ENCODE measurements at places on chromosomes 12 and 14.

DNA sequence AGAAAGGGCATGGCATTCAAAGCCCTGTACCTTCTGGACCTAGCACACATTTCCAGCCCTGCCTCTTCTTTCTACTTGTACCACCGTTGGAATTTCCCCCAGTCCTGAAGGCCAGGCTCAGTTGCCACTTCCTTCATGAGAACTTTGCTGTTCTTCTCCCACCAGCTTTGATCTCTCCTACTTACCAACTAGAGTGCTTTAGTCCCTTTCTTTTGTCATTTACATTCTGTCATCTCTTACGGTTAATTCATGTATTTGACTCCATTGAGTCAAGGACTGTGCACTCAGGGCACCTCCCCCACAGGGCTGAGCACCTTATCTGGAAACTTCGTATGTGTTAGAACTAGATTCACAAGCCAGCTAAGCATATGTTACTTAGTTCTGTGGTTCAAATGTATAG lies 26.3 kb downstream of the BICDL1 start:
- no peak for DNase-seq

GRCh38 chr12:62668782-62669181 lies 202.2 kb downstream of the MON2 start:
- DNase-seq, result no peak

DNA sequence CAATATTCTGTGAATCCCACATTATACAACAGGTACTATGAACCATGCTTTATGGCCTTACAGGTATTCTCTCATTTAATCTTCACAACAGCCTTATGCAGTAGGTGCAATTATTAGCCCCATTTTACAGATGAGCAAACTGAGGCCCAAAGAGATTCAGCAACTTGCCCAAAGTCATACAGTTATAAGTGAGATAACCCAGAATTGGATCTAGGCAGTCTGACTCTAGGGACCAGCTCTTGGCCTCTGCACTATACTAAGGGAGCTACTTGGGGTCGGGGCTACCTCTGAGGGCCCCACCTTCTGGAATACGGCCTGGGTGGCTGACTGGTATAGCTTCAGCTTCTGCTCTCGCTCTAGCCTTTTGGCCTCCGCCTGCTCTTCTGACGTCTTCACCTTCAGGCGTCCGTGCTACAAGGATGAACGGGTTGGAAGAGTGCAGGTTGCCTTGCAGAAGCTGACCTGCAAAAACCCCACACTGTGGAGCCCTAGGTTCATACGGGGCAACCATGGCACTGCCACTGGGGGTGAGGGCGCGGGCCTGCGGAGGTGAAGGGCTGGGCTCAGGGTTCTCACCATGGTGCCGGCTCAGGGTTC lies 762 bp downstream of the RABGGTA start:
- DNase-seq, result no peak

DNA sequence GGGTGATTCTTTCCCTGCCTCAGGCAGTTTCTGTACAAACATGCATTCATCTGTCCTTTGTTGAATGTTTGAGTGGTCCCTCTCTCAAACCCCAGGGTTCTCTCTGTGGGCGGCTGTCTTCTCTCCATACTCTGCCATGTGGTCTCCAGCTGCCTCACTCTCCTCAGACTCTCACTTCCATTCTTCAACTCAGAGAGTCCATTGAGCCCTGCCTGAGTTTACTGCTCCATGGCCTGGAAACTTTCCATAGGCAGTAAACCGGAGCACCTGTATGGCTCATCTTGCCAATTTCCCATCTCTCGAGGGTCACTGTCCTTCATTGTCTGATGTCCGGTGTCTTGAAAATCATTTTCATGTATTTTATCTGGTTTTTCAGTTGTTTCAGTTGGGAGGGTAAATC lies 11.3 kb downstream of the C14orf132 start:
- no peak for DNase-seq

GRCh38 chr14:74978416-74978947 lies 23.1 kb upstream of the PGF start:
- no peak for DNase-seq

DNA sequence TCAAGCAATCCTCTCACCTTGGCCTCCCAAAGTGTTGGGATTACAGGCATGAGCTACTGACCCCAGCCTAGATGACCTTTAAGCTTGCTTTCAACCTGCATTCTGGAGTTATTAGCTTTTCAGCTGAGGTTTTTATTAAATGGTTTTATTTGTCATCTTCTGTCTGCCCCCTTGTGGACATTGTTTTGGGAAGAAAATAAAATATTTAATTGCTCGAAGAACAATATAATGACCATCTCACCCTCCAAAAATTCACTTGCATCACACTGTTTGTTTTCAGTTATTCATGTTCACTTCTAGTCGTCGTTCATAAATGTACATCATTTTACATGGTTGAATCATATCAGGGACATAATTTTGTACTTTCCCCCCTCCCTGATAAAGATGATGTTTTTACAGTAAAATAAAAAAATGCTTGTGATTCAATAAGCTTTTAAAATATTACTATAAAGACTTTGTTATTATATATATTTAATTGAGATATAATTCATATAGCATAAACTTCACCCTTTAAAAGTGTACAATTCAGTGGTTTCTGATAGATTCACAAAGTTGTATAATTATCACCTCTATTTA lies 10.1 kb upstream of the SPATS2 start:
- no peak for DNase-seq

DNA sequence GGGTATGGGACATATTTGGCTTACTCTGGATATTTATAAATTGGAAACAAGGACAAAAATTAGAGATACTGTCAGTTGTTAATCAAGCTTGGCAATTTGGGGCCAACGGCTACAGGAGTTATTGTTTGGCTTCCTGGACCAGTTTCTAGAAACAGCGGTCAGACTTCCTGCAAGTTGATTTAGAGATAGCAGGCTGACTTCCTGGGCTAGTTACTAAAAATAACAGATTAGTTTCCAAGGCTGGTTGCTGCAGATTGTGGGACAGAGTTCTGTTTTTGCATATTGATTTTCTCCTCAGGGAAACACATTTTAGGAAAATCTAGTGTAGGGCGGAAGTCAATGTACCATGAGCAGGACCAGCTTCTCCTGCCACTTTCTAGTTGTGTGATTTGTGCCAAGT lies 144.0 kb upstream of the TMPO start:
- no peak for DNase-seq

GRCh38 chr14:101992708-101993107 lies 28.3 kb downstream of the DYNC1H1 start:
- DNase-seq, result no peak

- DNase-seq, result no peak
Observed at GRCh38 chr14:33505963-33506329, 444.9 kb downstream of the EGLN3 start.

DNA sequence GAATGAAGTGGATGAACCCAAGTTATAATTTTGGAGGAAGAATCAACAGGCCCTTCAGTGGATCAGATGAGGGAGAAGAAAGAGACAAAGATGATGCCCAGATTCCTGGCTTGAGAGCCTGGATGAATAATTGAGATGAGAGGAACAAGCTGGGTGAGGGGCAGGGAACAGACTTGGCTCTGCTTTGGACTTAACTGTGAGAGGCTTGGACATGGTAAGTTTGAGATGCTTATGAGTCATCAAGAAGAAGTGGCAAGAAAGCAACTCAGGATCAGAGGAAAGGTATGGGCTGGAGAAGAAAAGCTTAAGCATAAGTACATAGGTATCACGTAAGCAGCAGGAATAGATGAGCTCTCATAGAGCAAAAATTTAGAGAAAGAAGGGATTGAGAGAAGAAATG lies 55.3 kb downstream of the FIGNL2 start:
- no peak for DNase-seq

DNA sequence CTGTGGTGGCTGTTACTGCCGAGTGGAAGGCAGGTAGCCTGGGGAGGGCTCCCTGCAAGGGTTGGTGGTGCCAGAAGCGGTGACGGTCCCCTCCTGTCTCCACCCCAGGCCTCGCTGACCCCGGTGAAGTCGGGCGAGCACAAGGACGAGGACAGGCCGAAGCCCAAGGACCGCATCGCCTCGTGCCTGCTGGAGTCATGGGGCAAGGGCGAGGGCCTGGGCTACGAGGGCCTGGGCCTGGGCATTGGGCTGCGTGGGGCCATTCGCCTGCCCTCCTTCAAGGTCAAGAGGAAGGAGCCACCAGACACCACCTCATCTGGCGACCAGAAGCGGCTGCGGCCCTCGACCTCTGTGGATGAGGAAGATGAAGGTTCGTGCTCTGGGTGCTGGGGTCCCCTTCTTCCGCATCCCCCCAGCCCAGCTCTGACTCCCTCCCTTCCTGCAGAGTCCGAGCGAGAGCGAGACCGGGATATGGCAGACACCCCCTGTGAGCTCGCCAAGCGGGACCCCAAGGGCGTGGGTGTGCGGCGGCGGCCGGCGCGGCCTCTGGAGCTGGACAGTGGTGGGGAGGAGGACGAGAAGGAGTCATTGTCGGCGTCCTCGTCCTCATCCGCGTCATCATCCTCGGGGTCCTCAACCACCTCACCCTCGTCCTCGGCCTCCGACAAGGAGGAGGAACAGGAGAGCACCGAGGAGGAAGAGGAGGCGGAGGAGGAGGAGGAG lies 13.3 kb downstream of the SETD1B start:
- no peak for DNase-seq

DNA sequence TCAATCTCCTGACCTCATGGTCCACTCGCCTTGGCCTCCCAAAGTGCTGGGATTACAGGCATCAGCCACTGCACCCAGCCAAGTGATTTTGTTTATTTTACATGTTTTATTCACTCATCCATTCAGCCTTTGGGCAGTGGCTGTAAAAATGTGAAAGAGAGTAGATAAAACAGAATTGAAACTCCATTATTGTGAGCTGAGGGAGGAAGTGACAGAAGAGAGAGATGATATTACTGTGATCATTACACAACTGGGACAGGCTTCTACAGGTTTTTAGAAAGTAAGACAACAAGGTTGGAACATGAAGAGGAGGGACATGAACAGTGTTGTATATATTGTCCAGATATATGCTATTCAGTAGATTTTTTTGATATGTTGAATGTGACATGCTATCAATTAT lies 25.0 kb downstream of the CREBL2 start:
- no peak for DNase-seq

DNA sequence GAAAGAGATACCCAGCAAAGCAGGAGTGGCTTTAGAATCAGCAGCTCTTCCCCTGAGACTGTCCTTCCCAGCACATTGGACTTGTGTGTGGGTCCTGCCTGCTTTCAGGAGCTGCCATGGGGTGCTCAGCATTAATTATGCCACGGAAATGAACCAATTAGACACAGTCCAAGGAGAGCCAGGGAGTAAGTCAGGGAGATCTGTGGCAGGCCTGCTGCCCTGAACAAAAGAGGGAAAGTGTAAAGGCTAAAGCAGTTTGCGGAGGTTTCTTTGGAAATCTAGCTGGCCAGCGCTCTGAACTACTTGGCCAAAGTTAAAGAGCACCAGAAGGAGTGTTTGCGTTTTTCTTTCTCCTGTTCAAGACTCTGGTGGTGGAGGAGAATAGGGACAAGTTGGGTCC lies 65.7 kb upstream of the SRSF5 start:
- no peak for DNase-seq

DNA sequence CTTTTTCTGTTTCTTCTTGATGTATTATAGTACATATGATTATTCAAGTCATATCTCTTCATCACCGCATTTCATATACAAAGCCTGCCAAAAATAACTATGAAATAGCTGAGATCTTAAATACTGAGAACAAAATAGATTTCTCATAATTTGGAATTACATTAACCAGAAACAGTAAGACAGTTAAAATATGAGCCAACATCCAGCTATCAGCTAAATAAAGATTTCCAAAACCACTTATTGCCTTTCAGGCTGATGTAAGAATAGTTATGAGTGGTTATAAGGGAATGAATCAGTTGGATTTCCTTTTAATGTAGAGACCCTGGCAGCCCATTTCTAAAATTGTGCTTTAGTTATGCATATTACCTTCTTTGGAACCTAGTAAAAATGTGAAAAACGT lies 47.4 kb downstream of the TMEM117 start:
- no peak for DNase-seq

DNA sequence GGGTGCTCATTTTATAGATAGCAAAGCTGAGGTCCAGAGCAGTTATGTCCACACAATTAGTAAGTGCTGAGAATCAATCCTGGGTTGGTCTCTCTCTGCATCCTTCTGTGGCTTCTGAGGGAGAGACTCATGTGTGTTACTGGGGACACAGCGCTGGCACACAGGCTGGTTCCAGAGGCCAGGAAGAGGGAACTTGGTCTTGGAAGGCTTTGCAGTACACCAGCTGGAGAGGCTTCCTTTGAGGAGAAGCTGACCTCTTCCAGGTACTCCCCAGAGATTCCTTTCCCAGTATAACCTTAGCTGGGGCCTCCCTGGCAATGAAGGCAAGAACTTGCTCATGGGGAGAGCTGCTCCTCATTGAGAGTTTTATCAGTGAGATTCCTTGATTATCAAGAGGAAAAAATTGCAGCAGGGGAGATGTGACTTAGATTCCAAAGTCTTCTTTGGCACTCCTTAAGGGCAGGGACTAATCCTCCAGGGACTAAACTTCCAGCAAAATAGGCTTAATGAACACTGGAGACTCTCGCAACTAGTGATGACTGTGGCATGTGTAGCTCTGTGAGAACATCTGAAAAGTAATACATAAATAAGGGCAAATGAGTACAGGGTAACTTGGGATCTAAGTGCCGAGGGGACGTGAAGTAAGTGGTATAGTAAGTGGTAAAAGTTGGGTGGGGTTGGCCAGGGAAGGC lies 13.9 kb upstream of the KRT80 start:
- no peak for DNase-seq

GRCh38 chr12:123995023-123995748 lies 22.2 kb downstream of the ZNF664 start:
- no peak for DNase-seq

DNA sequence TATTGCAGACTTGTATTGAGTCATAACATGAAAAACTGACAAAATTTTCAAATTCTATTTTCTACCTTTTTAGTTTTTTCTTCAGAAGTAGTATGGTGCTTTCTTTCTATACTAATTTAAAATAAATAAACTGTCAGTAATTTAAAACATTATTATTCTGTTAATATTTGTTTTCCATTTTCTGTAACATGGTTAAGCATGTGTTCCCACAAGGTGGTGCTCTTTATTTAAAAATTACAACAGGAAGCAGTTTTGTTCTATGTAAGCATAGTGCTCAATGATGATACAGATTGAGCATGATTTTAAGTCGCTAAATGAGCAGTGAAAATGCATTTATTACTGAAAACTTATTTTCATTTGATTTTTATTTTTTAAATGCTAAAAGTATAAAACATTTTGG lies 114.6 kb downstream of the PPFIA2 start:
- no peak for DNase-seq

DNA sequence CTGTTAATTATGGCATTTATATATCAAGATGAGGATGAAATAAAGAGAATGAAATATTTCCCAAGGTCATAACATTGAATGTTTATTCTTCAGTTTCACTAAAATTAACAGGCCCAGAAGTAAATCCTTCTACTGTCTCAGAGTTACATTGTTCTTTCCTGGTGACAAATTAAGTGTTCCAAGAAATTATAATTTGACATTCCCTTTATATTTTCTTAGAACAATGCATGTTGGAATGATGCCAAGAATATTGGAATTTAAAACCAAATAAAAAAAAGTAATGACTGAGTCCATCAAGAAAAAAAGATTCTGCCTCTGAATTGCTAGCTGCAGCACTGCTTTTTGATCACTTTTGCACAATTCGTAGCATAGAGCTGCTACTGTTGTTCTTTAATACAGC lies 152.1 kb downstream of the METTL25 start:
- no peak for DNase-seq

GRCh38 chr14:89724628-89724960 lies 229.9 kb downstream of the EFCAB11 start:
- no peak for DNase-seq
